NCI-H460 (cell line): ENCODE measurements at places on chromosomes 7 and 10.

GRCh38 chr10:95026461-95026860, 42.8 kb downstream of the CYP2C8 start:
- DNase-seq: no peak

DNA sequence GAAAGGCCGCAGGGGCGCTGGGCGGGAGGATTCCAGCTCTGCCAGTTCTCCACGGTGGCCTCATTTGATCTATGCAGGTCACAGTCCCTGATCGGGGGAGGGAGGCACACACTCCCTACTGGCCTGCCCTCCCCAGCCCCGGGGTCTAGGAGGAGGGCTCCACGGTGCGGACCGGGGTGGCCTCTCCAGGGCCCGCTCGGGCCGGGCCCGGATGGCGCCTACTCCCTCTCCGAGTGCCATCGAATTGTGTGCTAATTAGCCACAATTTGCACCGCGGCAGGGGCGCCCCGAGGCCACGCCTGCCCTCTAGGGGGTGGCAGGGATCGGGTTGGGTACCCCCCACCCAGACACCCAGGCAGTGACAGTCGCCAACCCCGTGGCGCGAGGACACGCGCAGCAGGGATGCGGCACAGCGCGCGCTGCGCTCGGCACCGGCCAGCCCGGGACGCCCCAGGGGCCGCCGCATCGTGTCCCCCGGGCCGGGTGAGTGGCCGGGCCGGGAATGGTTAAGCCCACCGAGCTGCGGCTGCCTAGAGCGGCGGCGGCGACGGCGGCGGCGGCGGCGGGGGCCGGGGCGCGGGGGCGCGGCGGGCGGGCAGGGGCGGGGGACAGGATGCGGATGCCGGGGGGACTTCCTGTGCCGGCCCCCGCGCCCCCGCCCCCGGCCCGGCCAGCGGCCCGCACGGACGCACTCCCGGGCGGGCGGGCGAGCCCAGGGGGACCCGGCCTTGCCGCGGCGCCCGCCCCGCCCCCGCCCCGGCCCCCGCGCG, at the start of gene ZNF853:
ZNF853 (plus strand) TSS at position 658 of the 770 bp plus-strand sequence. CDS start 565 bp downstream, outside the sequence.
- no peak for DNase-seq

DNA sequence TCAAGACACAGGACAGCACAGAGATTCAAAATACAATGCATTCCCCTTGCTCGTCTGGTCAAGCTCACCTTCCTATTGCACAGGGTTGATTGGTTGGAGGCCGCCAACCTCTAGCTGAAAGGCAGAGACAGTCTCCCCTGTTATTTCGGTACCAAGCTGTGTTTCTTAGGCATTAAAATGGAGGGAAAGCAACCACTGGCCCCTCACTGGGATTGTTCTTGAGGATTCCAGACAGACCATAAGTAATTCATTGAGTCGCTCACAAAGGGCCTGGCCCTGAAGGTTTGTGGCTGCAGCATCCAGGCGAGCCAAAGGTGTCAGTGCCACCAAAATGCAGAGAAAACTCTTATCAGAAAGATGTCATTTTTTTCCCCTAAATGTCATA, 81.2 kb downstream of the PARP12 start:
- no peak for DNase-seq

- no peak for DNase-seq
These were observed 14.2 kb upstream of the NT5C3A start for GRCh38 chr7:33076737-33077136.

DNA sequence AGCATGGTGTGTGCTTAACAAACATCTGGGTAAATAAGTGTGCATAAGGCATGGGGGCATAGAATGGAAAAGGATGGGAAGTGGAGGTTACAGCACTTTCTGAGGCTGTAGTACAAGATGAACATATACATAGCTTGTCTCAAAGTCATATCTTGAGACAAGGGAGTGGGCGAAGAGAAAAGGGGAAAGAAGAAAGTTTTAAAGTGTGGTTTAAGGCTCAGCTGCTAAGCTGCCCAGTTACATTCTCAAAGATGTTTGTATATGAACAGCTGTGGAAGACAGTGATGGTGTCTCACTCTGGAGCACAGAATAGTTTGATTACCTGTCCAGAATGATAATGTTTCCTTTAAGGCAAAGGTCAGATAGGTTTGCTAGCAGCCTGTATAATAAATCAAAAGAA, 61.9 kb upstream of the LANCL2 start:
- DNase-seq: no peak

DNA sequence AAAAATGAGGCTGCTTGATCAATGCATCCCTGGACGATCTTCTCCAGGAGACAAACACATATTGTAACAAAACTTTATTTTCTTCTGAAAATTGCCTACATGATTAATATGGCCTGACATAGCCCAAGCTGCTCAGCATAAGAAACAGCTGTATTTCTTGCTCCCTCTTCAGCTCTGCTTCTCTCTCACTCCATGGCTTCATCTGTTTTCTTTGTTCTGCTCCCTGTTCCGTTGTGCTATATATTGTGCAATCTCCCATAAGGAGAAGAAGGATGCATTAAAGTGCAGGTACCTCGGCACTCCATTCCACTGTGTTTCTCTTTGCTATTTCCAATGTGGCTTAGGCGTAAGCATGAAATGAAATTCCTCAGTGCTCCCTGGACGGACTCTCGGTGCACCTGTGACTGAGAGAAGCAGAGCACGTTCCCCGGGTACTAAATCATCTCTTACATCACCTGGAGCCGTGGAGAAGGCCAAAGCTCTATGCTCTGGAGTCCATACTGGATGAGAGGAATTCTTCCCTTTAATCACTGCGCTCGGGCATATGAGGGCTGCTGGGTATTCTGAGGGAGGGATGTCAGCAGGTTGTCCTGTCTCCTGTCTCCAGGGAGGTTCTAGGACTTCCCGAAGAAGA, 254.3 kb downstream of the GALNT17 start:
- no peak for DNase-seq

- DNase-seq: no peak
These were observed 109.6 kb downstream of the ELAPOR2 start for GRCh38 chr7:86949779-86950260.

DNA sequence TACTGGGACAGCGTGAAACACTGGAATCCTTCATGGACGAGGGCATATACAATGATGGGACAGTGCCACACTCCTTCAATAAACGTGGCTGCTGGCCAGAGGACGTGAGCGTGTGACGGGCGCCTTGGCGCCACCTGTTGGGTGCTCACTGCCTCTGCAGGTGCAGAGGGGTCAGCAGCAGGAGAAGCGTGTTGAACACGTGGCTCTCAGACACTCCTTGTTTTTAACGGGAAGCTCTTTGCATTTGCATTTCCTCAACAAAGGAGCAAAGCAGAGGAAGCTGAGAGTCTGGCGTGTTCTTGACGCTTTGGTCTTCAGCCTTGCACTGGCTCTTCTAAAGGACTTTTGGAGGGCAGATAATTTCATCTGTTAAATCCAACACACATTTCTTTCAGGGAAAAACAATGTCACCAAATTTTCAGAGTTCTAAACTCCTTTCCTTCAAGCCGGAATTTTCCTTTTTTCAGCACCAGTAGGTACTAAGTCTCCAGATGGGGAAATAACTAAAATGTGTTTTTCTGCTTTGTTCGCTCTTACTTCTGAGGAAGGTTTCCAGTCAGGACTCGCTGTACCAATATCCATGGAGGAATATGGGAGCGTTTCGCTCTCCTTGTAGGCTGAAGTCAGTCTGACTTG, 2.9 kb upstream of the GET4 start:
- peak; percentile 86 for DNase-seq

DNA sequence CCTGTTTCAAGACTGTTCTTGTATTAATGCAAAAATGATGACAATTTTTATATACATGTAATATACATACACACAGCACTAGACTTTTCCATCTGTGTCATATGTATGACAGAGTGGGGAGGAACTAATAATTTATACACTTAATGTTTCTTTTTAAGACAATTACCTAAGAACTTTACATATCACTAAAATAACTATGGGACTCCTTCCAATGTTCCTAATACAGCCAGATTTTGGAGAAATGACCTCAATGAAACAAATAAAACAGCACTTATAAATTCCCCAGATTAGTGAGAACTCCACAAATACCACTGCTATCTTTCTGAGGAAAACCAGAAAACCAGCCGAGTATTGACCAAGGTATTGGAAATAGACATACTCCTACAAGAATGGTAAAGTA, 199.4 kb downstream of the ELMO1 start:
- DNase-seq: no peak

DNA sequence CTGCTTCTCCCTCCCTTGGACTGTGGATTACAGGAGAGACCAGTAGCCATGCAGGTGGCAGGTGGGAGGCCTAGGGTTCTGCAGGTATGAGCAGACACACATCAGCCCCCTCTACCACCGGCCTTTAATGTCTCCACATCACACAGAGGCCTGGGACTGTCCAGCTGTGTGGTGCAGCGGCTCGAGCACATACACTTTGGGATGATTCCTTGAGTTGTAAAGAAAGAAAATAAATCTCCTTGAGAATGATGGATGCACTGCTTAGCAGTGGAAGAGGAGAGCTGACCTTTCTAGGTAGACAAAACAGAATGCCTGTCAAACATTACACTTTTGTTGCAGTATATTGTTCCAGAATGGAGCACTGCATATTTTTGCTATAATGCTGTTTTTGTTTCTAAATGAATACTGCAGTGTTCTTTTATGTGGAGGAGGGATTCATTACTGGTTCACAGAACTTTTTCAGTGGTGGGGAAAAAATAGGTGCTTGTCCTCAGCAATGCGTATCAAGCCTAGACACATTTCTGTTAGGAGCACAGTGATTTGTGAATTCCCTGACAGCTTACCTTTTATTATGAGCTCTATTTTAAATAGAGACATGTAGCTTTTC, 66.0 kb downstream of the PTPRE start:
- no peak for DNase-seq

GRCh38 chr7:90239050-90239449, 5.9 kb upstream of the CFAP69 start:
- no peak for DNase-seq

- no peak for DNase-seq
These were observed 169.3 kb downstream of the USP6NL start for GRCh38 chr10:11442001-11442773.

GRCh38 chr7:79464051-79464450, 10.6 kb upstream of the MAGI2 start:
- no peak for DNase-seq

- DNase-seq: peak; percentile 53
These were observed 4.6 kb upstream of the TWIST1 start for GRCh38 chr7:19121977-19122588.

DNA sequence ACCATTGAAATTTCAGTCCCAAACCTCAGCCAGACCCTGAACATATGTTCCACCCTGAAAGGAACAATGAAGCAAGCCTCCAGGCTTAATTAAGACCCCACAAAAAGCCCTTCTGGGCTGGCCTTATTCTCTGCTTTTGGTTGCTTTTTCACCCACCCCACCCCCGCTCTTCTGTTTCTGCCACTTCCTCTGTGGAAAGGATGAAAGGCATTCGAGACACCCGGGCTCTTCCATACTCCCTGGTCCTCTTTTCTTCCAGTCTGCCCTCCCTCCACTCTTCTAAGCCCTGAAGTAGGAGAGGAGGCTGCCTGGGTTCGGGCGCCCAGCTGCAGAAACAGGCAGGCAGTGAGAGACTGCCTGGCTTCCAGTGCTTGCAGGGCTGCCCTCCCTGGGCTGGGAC, 9.4 kb upstream of the FAM241B start:
- no peak for DNase-seq

GRCh38 chr10:127993056-127993690, 86.3 kb downstream of the PTPRE start:
- DNase-seq: no peak

- peak; percentile 60 for DNase-seq
These were observed 120.2 kb upstream of the TMEM229A start for GRCh38 chr7:124152859-124153692.

DNA sequence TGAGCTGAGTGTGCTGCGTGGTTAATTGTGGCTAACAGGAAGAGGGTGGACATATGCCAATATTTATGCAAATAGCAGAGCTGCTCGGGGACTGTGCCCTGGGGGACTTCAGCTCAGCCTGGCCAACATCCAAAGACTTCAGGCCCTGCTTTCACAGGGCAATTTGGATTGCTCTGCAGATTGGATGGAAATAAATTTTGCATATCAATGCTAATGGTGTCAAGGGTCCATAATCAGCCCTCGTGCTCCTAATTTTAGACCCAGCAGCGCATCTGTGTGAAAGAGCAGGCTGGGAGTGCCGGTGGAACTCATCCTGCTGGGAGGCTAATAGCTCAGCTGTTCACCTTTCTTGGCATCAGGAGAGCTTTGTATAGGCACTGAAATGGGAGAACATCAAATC, 270.1 kb downstream of the TCERG1L start:
- no peak for DNase-seq

GRCh38 chr10:13335881-13336280, 12.2 kb downstream of the SEPHS1 start:
- DNase-seq: no peak

- no peak for DNase-seq
These were observed 20.1 kb upstream of the CYP3A5 start for GRCh38 chr7:99699946-99700345.

DNA sequence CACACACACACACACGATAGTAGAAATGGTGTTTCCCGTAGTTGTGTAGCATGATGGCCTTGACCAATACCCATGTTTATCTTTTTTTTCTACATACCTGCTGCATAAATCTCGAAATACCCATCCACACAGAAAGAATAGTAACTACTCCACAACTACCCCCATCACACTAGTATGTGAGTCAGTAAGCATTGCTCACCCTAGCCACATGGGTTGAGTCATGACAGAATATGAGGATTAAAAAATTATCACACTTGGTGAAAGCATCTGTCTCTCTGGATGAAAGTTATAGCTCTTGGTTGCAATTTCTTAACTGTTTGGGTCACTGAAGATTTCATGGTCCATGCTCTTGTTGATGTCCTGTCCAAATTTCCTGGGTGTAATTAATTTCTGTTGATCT, 103.4 kb upstream of the MDFIC start:
- peak; percentile 67 for DNase-seq

GRCh38 chr7:93558705-93559614, 15.6 kb downstream of the CALCR start:
- no peak for DNase-seq

- DNase-seq: no peak
These were observed 38.2 kb upstream of the CYP2C18 start for GRCh38 chr10:94645285-94645684.

DNA sequence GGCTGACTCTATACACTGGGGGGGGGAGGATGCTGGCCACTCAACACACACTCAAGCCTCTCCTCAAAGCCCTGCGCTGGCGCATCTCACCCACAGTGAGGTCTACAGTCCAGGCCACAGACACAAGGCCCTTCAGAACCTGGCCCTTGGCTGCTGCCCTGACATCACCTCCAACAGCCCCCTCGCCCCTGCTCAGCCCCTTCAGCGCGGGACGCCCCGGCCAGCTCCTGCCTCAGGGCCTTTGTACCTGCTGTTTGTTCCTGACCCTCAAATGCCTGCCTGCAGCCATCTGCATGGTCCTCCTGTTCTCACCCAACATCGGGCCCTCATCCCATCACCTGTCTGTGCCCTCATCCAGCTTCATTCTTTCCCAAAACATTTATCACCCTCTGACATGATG, 572.6 kb downstream of the DNAJB6 start:
- no peak for DNase-seq

DNA sequence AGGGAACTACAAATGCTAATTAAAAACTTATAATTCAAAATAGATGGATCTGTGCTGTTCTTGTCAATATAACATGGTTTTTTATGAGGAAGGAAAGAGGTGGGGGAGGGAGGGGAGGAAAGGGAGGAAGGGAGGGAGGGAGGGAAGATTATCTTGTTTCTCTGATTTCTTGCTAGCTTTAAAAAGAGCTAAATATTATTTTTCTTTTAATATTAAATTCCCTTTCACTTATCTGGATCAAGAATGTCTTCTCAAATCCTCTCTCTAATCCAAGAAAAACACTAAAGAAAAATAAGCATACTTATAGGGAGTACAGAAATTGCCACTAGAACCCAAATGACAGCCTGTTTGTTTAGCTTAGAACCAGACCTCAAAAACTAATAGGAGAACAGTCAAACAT, 55.2 kb downstream of the LRRN3 start:
- DNase-seq: no peak
